ENCODE measurements at places on chromosomes 7 and 10.
A peak's percentile ranks its signal among the peaks of the same experiment; 100 is the strongest.

- DNase-seq, result no peak
These were observed 119.0 kb upstream of the KCNMA1 start for GRCh38 chr10:77756319-77757232.

- no peak for DNase-seq
These were observed 1349.1 kb downstream of the XPNPEP1 start for GRCh38 chr10:108574233-108574632.

- peak; percentile 52 for DNase-seq
These were observed 17.0 kb upstream of the TTYH3 start for GRCh38 chr7:2614631-2615330.

GRCh38 chr7:133572087-133572486 is 319.2 kb downstream of the EXOC4 start:
- DNase-seq, result no peak

- no peak for DNase-seq
These were observed 263.9 kb downstream of the ETV1 start for GRCh38 chr7:13725591-13725990.

DNA sequence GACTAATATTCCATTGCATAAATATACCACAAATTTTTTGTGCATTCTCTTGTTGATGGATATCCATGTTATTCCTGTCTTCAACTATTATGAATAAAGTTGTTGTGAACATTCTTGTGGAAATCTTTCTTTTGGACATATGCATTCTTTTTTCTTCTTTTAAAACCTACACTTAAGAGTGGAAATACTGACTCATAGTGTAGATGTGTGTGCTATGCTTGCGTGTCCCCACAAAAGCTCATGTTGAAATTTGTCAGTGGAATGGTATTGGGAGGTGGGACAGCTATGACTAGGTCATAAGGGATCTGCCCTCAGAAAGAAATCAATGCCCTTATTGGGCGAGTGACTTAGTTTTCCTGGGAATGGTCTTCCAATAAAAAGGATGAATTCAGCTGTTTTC is 203.6 kb upstream of the PRSS58 start:
- DNase-seq, result peak; percentile 68

DNA sequence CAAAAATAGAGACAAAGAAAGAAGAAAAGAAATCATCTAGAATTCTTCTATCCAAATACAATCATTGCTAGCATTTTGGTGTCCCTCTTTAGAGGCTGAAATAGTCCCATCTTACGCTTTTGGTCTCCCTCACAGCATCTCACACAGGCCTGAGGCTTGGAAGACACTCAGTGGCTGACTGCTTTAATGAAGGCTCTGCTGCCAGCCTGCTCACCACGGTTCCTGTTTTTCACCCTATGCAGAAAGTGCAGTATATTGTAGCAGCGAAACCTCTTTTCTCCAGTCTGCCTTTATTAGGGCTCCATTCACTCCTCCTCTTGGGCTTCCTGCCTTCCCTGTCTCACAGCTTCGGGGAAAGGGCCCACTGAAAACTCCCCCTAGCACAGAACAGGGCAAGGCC is 102.2 kb downstream of the JCAD start:
- DNase-seq, result no peak

- no peak for DNase-seq
These were observed 205.6 kb downstream of the GRID1 start for GRCh38 chr10:86160890-86161585.

- no peak for DNase-seq
These were observed 94.4 kb downstream of the MAPK8 start for GRCh38 chr10:48400850-48401220.

DNA sequence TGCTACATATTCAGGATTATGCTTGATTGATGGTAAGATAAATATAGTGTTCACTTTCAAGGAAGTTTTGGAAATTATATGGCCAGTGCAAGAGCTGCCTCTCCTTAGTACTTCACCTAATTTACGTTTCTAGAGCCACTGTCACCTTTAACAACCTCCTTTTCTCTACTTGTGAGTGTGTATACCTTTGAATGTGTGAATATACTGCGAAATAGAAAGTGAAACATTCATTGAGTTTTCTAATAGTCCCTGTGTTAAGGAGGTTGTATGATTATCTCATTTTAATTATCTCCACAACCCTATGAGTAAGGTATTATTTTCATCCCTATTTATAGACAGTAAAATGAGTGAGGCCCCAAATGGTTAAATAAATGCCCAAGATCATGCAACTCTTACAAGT is 1050.5 kb downstream of the XPNPEP1 start:
- no peak for DNase-seq

- DNase-seq, result no peak
These were observed 1.6 kb upstream of the GTF2I start for GRCh38 chr7:74655768-74656440.

- no peak for DNase-seq
These were observed 200.3 kb upstream of the PCLO start for GRCh38 chr7:83362871-83363550.

GRCh38 chr7:99499371-99499720 is 735 bp downstream of the ZNF394 start:
- no peak for DNase-seq

GRCh38 chr7:16084875-16085274 is 336.5 kb downstream of the CRPPA start:
- DNase-seq, result no peak

DNA sequence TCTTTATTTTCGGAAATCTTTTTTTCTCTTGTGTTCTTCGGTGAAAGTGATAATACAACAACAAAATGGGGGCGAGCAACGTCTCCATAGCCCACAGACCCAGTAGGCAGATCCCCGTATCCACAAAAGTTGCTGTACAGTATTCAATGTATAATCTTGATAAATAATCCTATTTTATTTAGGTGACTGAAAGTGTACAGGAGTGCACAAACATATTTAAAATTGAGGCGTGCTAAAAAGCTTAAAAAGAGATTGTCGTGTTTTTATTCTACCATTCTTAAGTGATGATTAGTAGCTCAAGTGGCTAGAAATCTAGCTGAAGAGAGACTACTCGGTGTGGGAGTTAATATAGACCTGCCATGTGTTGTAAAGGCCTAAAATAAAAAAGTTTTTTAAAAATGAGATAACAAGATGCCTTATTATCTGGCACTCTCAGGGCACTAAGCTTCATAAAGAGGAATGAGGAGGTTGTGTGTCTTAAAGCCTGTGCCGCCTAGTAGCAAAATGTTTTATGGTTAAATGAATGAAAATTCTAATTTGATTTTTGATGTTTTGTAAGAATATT is 1.6 kb downstream of the CAPZA2 start:
- no peak for DNase-seq

GRCh38 chr10:117071286-117072050 is 66.5 kb upstream of the SHTN1 start:
- no peak for DNase-seq

- DNase-seq, result peak; percentile 24
These were observed at the start of gene DOCK1 for GRCh38 chr10:126904818-126905701. TSS of gene DOCK1 (plus strand) at chr10:126905428. CDS start at chr10:126905518, 90 bp downstream.

- DNase-seq, result no peak
These were observed 991.3 kb downstream of the LRMDA start for GRCh38 chr10:76422769-76423168.

GRCh38 chr7:26043801-26044200 is 108.2 kb upstream of the NFE2L3 start:
- DNase-seq, result no peak

- no peak for DNase-seq
These were observed 60.7 kb downstream of the NKX6-2 start for GRCh38 chr10:132725202-132725601.

DNA sequence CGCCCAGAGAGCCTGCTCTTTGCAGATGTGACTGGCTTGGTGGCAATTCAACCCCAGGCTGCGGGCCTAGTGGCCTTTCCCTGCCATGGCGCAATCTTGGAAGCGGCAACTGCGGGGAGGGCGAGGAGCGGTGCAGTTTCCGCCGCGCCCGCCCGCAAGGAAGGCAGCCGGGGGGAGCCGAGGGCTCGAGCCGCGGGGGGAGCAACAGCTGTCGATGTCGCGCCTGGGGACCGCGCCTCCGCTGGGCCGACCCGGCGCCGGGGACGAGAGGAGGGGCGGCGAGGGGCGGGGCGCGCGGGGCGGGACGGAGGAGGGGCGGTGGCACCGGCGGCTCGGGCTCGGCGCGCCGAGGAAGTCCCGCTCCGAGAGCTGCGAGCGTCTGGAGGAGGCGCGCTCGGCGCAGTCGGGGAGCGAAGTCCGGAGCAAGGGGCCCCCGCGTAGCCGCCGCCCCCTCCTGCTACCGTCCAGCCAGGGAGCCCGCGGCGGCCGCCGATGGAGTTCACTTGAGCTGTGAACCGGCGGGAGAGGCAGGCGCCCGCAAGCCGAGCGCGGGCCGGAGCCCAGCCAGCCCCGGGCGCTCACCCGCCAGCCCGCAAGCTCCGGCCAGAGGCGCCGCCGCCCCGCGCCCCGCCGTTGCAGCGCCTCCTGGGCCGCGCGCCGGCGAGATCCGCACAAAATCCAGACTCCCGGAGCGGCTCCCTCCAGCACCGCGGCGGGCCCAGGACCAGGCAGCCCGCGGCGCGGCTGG is 438.1 kb upstream of the GALNT17 start:
- DNase-seq, result no peak

GRCh38 chr7:38127216-38128207 is 50.5 kb upstream of the STARD3NL start:
- no peak for DNase-seq

GRCh38 chr7:103075337-103075918 is 488 bp downstream of the ARMC10 start:
- DNase-seq, result peak; percentile 16

GRCh38 chr10:81863771-81864170 is 11.2 kb upstream of the NRG3 start:
- DNase-seq, result no peak

DNA sequence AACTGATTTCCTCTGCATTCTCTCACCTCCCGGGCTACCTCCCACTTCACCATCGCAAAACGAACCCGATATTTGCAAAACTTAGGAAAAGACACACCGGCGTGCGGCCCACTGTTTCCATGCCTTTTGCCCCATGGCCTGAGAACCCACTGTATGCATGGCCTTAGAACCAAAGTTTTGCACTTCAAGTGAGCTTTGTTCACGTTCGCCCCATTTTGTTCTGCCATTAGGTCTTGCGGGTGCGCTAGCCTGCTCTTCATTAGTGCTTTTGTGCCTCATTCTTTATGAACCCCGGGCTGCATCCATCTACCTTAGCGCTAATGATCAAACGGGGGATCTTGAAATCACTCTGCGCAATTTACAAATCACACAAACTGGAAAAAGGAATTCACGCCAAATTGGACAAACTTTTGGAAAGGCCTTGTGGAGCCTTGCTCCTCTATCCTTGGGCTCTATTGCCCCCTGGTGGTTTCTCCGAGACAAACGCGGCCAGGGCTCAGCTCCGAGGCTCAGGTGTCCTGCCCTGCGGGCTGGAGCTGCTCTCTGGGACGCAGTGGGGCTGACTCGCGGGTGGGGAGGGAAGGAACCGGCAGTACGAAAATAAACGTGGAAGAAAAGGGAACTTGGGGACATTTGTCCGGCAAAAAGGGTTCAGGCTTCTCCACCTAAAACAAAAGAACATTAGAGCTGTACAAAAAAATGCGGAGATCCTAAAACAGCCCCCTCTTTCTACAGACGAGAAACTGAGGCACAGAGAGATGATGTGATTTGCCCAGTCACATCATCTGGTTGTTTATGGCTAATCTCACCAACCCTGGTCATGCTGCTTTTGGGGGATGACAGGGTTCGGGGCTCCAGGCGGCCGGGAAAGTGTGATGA is 300.4 kb upstream of the NFE2L3 start:
- DNase-seq, result no peak

DNA sequence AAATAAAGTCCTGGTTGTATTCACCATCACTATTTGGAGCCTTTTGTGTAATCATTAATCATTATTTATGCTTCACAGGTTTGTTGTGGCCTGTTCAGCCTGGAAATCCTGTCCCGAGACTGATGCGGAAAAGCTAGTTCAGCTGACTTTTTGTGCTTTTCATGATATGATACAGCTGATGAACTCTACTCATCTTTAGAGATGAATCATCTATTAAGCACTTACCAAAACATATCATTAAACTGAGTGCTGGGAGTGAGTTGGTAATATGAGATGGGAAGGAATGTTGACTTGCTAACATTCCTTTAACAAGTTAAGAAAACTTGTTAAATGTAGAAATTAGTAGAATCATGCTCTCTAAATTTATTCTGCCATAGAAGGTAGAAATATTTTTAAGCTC is 53.0 kb downstream of the CROT start:
- DNase-seq, result no peak

GRCh38 chr10:113733635-113734034 is 17.8 kb upstream of the PLEKHS1 start:
- DNase-seq, result no peak

- DNase-seq, result no peak
These were observed at the start of gene VSTM2A for GRCh38 chr7:54541669-54542625. TSS of gene VSTM2A (plus strand) at chr7:54542375. CDS start at chr7:54542731, 356 bp downstream.
